Retina (tissue), 1 donor: ENCODE measurements at places on chromosomes 2 and 18.

- DNase-seq, result no peak
These were observed 56.2 kb downstream of the EMILIN2 start for GRCh38 chr18:2903006-2903405.

GRCh38 chr18:7566567-7567473 lies at the start of gene PTPRM:
PTPRM (plus strand) TSS chr18:7567316; CDS start chr18:7567819, 503 bp downstream.
- peak; percentile 86 for DNase-seq

GRCh38 chr2:9631553-9631819 lies 689 bp upstream of the YWHAQ start:
- no peak for DNase-seq

DNA sequence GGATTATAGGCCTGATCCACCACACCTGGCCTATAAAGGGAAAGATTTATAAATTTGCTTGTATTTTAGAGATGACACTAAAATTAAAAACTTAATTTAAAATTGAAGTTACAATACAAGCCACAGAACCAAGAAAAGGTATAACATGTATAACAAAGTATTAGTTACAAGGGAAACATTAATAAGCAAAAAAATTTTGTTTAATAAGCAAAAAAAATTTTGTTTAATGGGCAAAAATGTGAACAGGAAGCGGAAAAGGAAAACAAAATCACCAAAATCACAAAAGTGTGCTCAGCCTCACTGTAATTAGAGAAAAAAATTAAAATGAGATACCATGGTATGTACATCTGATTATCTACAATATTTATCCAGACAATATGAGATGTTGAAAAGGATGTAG lies 15.9 kb upstream of the NDUFV2 start:
- DNase-seq, result no peak

- no peak for DNase-seq
These were observed 118.4 kb downstream of the ARL4C start for GRCh38 chr2:234378440-234378839.

DNA sequence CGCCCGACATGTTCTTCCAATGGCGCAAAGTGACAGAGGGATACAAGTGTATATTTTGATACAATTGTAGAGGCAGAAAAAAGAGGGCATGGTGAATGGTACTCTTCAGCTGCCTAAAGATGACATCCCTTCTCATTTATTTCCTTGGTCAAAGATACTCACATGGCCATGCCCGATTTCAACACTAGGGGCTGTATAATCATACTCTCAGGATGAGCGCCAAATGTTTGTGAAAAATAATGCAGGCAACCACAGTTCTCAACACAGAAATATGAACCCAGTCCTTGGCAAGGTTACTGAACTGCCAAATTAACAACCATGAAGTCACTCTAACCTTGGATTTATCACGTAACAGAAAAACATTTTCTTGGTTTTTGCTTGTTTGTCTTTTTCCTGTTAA lies 204.4 kb downstream of the CCDC102B start:
- DNase-seq, result no peak

GRCh38 chr2:215973954-215974699 lies 39.2 kb downstream of the MREG start:
- DNase-seq, result no peak

DNA sequence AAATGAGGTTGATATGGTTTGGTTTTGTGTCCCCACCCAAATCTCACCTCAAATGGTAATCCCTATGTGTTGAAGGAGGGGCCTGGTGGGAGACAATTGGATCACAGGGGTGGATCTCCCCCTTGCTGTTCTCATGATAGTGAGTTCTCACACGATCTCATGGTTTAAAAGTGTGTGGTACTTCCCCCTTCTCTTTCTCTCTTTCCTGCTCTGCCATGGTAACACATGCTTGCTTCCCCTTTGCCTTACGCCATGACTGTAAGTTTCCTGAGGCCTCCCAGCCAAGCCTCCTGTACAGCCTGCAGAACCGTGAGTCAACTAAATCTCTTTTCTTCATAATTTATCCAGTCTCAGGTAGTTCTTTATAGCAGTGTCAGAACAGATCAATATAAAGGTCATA lies 24.7 kb upstream of the FAM124B start:
- no peak for DNase-seq

- no peak for DNase-seq
These were observed 208.5 kb downstream of the GRB14 start for GRCh38 chr2:164412831-164413230.

DNA sequence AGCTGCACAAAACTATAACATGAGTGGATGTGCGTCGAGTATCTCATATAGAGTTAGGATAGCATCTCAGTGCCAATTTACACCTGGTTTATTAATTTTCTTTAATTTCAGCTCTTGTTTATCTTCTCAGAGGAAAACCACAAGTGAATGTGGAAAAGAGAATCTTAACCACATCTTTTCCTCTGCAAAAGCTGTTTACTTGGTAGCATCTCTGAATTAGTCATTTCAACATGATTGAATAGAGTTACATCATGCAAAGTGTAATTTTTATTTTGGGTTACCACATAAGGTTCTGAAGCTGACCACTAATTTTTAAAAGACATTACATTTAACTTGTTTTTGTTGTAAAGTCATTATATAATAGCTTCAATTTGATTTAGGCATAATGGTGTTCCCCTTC lies 83.8 kb upstream of the FAM237A start:
- no peak for DNase-seq

DNA sequence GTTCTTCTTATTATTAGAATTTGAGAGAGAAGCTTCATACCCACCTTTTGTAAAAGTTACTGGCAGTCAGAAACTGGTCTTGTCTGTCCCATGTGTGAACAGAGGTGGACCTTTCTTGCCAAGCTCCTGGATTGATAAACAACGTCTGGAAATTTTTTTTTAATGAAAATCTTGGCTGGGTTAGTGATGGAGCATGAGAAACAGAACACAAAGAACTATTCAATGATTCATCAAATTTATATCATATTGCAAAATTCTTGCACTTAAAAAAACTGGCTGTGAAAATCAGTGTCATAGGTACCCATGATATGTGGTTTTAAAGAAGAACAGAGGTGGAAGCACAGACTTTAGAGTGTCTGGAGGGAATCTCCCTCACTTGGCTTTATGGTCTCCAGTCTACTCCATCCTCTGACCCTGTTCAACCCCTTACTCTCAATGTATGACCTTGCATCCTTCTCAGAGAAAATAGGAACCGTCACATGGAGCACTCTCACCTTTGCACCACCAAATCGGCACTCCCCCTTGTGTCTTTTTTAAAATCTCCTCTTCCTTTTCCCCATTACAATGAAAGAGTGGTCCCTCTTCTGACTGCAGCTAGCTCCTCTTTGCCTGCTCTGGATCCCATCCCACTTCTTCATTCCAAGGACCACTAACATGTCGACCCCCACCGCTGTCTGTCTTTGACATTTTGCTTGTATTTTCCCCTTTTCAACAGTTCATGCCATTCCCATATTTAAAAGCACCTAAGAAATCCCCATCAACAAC lies 58.2 kb downstream of the COPS8 start:
- DNase-seq, result no peak

DNA sequence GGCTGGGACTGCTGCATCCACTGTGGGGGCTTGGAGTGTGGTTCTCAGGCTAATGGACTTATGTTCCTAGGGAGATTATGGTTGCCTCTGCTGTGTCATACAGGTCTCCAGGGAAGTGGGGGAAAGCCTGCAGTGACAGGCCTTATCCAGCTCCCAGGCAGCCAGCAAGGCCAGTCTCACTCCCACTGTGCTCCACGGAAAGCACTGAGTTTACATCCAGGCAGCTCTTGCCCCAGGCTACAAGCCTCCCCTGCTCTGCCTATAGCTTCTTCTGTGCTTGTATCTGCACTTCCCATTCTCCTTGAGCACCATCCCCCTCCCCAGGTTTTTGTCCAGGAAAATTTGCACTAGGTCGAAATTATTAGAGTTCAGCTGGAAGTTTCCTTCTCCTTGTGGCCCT lies 231.9 kb downstream of the ZRANB3 start:
- peak; percentile 3 for DNase-seq

DNA sequence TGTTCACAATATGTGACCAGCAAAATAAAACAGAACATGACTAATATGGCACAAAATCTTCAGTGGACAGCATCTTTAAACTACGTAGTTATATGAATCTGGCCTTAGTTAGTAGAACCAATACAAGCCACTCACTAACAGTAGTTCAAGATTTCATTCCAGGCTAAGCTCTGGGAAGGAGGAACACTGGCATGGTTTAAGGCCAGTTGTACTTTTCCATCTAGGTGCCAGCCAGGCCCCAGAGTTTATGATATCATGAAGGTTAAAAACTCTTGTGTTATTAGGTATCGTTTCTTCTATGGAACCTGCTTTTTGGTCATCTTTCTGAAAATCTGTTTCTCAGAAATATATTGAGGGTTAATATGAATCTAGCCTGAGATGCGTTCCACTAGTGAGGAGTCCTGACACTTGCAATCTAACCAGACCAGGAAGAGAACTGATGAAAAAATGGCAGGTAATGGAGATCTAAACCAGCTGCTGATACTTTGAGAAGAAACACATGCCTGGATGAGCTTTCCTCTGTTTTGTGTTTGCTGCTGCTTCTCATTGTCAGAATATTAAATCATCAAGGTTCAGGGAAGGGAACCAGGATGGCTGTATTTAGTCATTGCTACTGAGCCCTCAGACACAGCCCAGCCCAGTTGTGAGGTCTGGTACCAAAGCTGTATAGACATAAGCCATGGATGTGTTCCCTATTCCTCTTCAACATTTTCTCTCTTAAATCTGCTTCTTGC lies 182.8 kb upstream of the SETBP1 start:
- DNase-seq, result no peak
